Bronchial epithelial cell (primary cell): ENCODE measurements at places on chromosomes 6 and 20. TPM values are rescaled to one million over a fixed set of nuclear protein-coding genes. Genes with fewer than 3 reads are reported as not detected.

SIRPG gene
- total RNA-seq: not detected in 2 replicates

PFDN4 gene
- total RNA-seq: 47.4 and 83.5 TPM in 2 replicates

NOX3 gene
- total RNA-seq: not detected in 2 replicates

SIRPB2 gene
- under 0.01 and 0.26 TPM in 2 replicates for total RNA-seq

HUS1B gene
- 0.53 and 1.4 TPM in 2 replicates for total RNA-seq

DEF6 gene
- 25.0 and 26.0 TPM in 2 replicates for total RNA-seq

PPP1R16B gene
- 0.26 and 0.77 TPM in 2 replicates for total RNA-seq
